Activated CD4-positive, alpha-beta T cell treated with anti-CD3 and anti-CD28 coated beads, Interleukin-2, Interleukin-4, amounts not matched to agents 100 ng/mL and 50 ng/mL, durations not matched to agents 16 hours and 8 hours (primary cell): ENCODE measurements at places on chromosomes 4 and X.

DNA sequence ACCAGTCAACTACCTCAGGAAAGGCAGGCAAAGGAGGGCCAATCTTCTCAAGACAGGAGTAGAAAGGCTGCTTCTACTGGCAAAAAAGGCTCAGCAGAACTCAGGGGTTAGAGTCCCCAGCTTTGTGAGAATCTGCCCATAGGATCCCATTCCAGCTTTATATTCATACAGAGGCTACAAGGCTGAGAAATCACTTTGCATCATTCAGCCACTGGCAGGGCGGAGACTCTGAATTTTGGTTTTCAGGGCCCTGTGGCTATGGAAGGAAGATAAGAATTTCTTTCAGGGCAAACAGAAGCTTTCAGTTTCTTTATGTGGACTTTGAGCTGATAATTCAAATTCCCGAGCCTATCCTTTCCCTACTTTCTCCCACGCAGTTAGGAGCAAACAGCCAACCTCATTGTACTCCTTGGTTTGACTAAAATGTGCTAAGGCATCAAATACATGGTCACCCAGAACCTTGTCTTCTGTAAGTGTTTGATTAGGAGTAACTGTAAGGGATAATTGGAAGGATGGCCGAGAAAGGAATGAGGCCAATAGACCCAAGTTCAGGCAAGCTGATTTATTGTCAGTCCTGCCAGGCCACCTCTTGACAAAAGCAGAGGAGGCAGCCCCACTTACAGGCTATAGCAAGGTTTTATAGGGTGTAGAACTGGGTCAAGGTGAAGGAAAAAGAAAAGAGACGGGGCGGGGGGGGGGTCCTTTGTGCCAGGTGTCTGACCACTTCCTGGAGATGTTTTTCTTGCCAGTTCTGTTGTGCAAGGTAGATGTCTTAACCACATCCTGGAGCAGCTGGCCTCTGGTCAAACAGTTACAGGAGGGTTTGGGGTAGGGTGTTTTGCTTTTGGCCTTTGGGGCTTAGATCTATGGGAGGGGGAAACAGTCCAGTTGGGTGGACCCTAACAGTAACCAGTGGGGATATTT, 165.3 kb upstream of the PPP1R2C start:
- DNase-seq = peak; percentile 55

GRCh38 chr4:38099020-38099600, 138.9 kb downstream of the PTTG2 start:
- DNase-seq = no peak

DNA sequence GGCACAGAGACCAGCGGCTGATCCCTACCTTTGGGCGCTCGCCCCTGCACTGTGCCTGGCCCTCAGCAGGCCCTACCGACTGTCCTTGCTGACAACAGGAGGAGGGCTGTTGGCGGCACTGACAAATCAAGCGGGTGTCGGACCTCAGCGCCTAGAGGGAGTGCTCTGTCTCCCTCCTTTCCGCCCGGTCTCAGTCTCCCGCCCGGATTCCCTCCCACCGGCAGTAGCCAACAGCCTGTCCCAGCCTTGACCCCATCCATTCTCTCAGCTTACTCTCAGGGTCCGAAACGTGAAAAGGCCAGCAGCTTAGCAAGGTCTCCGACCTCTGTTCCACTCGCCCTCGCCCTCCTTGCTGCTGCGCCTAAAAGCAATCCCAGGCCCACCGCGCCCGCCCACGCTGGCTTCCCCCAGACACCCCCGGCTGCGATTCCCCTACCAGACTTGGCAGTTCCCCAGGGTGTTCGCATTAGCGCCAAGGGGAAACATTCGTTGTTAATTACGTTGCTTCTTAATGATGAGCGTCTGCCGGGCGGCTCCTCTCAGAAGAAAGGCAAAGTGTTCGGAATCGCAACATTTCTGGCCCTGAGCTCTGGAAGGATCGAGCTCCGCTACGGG, 96.2 kb downstream of the SOWAHB start:
- DNase-seq = no peak

GRCh38 chr4:178255172-178255571, 812.9 kb upstream of the AGA start:
- no peak for DNase-seq

GRCh38 chr4:87219632-87220093, 755 bp downstream of the KLHL8 start:
- DNase-seq = peak; percentile 47

DNA sequence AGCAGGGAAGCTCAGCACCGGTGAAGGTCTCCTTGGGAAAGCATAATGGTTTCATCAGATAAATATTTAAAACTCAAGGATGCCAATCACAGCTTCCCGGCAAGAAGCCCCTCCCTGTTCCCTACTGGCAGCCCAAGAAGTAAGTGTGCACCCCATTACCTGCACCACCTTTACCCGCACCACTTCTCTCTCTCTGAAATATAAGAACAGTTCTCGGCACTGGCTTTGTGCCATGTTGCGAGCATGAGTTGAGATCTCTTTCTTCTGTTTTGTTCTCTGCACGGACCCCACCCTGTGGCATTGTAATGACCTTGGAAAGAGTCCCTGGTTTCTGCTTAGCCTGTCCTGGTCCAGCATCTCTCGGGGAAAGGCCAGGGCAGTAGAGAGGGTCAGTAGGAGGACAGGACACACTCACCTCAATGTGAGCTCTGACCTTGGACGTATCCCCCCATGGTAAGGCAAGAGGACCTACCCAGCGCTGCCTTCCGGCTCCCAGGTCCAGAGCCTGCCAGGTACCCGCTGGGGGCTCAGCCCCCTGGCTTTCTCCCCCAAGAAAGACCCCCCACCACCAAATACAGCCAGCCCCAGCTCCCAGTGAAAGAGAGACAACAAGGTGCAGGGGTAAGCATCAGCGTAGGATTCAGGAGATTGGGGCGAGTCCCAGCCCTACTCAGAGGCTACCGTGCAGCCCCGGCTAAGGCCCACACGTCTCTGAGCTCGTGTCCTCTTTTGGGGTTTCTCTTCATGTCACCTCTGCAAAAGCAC, 80.7 kb downstream of the PSAPL1 start:
- no peak for DNase-seq
